GM04503 (cell line): ENCODE measurements at places on chromosomes 2 and 18.

- DNase-seq: peak; percentile 42
Measured at GRCh38 chr18:59783138-59783537, 85.9 kb upstream of the CCBE1 start.

GRCh38 chr2:198518935-198519334 is 714.5 kb downstream of the PLCL1 start:
- no peak for DNase-seq

GRCh38 chr18:9022397-9023155 is 79.9 kb upstream of the NDUFV2 start:
- DNase-seq: no peak

DNA sequence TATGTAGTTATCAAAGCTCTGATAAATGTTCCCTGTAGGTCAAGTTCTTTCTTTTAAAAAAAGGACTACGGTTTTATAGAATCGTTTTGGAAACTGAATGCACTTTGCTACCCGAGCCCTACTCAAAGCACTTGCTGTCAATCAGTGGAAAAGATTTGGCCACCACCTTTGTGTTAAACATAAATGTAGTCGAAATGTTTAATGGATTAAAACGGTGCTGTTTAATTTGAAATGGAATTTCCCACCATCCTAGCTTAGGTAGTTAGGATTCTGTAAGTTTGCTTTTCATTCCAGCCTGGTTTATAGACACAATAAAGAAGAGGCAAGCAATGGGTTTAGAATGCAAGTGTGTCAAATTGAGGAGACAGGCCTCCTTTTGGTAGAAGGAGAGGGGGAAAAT is 69.4 kb upstream of the MMADHC start:
- no peak for DNase-seq

DNA sequence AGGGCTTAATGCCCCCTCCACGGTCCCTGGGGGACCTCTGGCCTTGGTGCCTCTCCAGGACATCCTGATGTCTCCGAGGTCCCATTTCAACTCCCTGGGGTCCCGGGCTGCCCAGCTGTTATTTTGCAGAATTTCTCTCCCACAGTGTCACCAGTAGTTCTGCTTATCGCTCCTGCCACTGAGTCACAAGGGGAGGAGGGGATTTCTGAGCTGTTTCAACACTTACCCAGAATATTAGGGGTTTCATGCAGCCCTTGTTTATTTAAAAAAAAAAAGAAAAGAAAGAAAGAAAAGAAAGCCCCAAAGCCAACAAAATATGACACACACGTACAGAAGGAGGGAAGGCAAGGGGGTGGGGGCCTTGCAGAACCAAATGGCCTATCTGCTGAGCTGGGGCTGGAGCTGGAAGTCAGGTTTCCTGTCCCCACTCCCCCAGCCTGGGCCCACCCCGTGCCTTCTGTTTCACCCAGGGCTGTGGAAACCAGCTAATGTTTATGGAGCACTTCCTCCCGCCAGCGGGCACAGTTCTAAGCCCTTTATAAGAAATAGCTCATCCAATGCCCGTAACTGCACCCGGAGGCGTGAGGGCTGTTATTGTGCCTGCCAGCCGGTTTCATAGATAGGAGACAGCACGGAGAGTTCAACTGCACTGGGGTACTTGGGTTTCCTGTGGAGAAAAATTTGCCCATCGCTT is 8.4 kb upstream of the ARID5A start:
- no peak for DNase-seq

- DNase-seq: no peak
Measured at GRCh38 chr18:47528343-47528742, 276.9 kb upstream of the SKOR2 start.

GRCh38 chr18:54713386-54713785 is 114.9 kb upstream of the RAB27B start:
- no peak for DNase-seq
